Central memory CD4-positive, alpha-beta T cell (primary cell): ENCODE measurements at places on chromosomes 3 and 15.

DNA sequence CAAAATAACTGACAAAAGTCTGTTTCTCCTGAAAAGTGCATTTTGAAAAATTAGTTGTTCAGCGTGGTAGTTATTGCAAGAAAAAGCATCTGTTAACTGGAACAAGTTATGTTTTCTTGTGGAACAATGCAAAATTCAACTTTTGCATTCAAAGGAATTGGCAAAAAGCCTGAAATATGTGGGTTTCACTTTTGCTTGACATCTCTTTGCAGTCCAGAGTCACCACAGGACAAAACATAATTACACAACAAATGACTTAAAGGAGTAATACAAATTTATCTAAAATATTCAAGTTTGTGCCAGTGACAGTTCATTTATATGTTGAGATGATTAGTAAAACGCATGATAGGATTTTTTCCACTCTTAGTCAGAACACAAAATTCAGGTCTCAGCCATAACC is 96.3 kb upstream of the P2RY1 start:
- no peak for DNase-seq

DNA sequence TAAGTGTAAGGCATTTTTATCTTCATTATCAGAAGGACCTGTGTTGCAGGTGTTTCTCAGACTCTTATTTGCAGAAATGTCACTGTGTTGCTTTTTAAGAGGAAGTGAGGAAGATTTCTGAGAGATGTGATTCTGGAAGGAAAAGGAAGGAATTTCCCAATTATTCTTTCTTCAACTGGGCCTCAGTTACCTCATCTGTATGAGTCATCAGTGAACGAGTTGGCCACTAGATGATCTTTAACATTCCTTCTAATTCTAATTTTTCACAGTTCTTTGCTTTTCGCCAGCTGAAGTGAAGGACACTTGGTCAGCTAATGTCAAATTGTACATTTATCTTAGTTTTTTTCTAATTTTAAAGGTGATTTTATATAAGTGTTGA is 28.9 kb downstream of the CLEC3B start:
- no peak for DNase-seq

- DNase-seq = no peak
Measured at GRCh38 chr3:12345141-12345561, 56.3 kb downstream of the PPARG start.

GRCh38 chr3:57978316-57978715 is 29.9 kb upstream of the FLNB start:
- DNase-seq = no peak

GRCh38 chr3:42667523-42668412 is 14.3 kb downstream of the ZBTB47 start:
- no peak for DNase-seq

DNA sequence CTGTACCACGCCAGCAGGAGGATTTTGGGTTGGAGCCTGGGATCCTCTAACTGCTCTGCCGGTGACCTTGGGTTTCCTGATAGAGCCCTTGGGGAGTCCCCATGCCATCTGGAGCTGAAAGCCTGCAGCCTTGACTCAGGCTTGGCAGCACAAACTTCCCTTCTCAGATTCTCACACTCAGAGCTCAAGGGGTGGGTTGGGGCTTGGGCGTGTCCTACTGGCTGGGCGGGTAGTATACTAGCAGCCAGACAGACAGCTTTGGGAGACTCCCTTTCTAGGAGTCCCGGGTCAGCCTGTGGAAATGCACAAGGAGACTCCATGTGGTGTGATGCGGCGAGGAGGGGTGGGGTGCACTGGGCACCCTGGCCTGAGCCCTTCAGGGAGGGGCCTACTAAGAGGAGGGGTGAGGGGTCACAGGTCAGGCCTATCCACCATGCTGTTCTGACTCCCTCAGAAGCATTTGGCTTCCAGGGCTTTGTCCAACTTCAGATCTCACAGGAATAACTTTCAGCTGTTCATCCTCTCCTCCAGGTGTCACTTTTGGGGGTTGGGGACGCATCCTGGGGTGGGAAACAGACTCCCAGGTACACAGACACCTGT is 21.6 kb upstream of the PLXNA1 start:
- no peak for DNase-seq

- no peak for DNase-seq
Measured at GRCh38 chr3:182651461-182651860, 141.8 kb upstream of the ATP11B start.

DNA sequence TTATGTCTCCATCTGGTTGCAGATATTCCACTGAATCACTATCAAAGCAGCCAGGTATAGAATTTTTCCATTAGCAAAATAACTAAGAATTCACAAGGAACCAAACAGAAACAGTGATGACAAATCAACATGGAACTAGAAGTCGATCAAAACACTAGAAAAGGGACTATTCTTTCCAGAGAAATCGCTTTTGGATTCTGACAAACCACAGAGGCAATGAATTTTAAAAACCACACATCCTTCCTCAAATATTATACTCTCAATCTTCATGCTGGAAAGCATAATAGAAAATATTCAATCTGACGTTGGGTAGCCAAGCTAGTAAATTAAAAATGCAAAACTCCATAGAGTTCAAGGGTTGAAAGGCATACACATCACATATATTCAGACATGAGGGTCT is 93.2 kb upstream of the PPIB start:
- no peak for DNase-seq

DNA sequence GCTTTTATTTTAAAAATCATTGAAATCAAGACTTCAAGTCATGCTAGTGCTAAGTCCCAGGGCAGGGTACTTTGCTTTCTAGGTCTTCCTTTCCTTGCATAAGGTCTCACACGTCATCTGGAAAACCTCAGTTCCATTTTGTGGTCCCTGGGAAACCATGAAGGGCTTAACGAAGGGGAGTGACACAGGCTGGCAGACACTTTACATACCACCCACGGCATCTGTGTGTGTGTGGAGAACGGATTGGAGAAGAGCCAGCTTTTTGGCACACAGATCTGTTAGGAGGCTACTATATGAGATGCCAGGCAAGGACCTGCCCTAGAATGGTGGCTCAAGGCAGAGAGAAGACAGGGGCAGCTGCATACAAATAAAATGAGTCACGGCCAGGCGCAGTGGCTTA is 107.5 kb upstream of the NSMCE3 start:
- DNase-seq = no peak

- DNase-seq = no peak
Measured at GRCh38 chr15:71997691-71998090, 120.3 kb downstream of the MYO9A start.

DNA sequence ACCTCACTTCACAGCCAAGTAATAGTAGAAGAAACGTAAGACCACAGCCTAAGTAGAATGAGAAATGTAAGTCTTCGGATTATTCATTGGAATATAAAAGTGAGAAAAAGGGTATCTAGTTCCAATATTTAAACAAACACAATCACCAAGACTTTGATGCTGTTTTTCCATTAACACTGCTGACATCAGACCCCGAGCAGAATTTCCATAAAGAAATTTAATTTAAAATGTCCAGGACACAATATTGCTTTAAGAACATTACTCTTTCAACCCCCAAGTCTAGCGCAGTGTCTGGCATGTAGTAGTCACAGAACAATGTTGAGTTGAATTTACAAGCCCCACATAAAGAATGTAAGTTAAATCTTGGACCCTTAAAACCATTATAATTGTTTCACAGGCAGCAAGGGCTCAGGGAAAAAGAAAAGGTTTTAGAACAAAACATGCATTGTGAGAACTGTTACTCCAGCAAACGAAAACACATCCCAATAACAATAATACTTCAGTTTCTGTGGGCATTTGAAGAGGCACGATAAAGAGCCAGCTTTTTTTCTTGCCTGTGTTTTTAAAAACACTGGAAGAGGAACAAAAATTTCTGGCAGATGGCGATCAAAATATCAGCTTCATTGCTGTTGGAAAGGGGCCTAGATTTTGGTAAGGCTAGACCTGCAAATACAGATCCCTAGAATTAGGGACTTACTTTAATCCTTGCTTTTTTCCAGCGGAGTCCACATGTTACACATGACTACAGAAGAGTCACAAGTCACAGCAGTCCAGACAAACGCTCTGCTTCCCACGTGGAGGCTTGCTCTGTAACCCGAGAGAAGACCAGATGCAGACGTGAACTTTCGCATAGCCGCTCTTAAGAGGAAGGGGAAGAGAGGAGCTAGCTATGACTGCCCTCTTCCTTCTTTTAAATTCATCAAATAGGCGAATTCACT is 77.9 kb upstream of the IGSF10 start:
- DNase-seq = no peak

GRCh38 chr3:156772588-156773206 is 53.5 kb upstream of the LEKR1 start:
- DNase-seq = no peak

- DNase-seq = no peak
Measured at GRCh38 chr15:78225783-78226541, 8.4 kb downstream of the ACSBG1 start.

- DNase-seq = no peak
Measured at GRCh38 chr15:68797191-68797590, 23.5 kb downstream of the ANP32A start.

DNA sequence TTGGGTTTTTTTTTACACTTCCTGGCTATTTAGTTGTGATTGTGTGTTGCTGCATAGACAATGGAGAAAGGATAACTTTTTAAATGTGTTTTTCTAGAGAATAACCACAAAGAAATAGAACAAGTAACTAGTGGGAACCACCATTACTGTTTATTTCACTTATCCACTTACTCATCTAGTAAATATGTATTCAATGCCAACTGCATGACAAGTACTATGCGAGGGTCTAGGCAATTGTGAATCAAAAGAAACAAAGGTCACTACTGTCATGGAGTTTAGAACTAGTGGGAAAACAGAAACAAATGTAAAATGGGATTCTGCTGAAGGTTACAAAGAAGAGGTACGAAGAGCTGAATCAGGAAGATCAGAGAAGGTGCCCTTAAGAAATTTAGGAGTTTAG is 600.9 kb upstream of the ROBO2 start:
- DNase-seq = no peak

- no peak for DNase-seq
Measured at GRCh38 chr15:100942656-100943425, 23.7 kb downstream of the LRRK1 start.

DNA sequence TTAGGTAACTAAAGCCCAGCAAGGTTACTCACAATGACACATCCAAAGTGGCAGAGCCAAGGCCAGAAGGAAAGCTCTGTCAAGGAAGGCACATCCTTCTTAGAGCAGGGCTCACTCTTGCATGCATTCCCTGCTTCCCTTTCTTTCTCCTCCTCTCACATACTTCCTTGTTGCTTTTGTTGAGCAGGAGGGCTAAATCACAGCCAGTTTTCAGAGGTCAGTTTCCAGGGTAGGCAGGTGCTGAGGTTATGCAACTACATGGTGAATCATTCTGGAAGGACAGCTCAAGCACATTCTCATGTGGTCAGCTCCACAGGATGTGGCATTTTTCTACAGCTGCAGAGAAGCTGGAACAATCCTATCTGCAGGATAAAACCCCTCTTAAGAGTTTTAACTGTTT is 275.6 kb downstream of the ZNF621 start:
- DNase-seq = no peak

DNA sequence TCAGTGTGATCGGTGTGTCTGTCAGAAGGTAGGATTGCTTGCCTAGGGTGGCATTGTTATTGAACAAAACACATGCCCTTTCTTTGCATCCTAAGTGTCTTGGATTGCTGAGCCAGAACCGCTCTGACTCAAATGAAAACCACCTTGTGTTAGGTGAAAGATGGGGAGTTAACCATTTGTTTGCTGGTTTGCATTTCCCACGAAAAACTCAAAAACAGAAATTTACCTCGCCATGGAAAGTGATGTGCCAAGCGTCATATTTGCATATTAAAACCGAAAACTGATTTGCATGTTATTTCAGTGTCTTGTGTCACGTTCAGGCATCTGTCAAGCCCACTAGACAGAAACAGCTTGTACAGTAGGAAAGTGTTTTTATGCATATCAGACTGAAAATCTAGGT is 474.6 kb upstream of the TPRG1 start:
- DNase-seq = no peak

- DNase-seq = no peak
Measured at GRCh38 chr3:160602259-160602658, 36.9 kb upstream of the KPNA4 start.

DNA sequence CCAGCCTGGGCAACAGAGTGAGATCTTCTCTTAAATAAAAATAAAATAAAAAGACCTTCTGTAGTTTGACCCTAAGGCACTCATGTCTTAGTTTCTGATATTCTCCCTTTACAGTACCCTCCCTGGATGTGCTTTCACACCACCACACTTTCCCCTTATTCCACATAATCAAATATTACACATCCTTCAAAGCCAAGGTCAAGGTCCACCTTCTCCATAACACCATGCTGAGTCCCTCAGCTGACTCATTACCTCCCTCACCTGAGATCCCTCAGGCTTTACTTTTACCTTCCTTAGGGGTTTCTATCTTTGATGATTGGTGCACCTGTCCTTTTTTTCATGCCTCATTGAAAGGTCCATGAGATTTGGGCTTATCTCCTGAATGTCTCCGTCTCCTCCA is 25.5 kb upstream of the MNS1 start:
- no peak for DNase-seq

DNA sequence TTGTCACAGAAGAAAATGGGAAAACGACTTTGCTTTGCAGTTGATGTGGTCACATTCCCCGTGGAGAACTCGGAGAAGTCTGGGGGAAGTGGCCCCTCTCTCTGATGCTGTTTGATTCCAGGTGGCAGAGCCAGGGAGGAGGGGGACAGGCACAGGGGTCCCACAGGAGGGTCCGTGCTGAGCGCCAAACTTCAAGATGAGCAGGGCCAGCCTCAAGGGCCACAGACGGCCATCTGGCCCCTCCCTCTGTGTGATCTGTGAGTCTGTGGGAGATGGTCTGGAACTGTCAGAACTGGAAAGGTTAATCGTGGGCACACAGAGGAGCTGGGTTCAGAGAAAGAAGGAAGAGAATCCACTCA is 23.1 kb upstream of the CORO2B start:
- no peak for DNase-seq

DNA sequence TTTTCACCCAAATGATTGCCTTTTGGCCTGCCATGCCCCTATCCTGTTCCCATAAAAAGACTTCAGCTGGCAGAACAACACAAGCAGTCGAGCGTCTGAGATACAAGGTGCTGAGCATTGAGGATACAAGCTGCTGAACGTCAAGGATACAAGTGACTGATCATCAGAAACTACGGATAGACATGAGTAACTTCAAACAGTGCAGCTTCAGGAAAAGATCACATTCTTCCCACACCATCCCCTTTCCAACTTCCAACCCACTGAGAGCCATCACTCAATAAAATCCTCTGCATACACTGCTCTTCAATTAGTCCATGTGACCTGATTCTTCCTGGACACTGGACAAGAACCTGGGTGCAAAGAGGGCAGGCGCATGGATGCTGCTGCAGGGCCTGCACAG is 1198.9 kb downstream of the ROBO2 start:
- DNase-seq = no peak

- no peak for DNase-seq
Measured at GRCh38 chr3:121855555-121855954, 20.5 kb downstream of the EAF2 start.

- no peak for DNase-seq
Measured at GRCh38 chr3:12175137-12175593, 16.5 kb upstream of the TIMP4 start.
